ENCODE measurements at places on chromosomes 7 and 10.

DNA sequence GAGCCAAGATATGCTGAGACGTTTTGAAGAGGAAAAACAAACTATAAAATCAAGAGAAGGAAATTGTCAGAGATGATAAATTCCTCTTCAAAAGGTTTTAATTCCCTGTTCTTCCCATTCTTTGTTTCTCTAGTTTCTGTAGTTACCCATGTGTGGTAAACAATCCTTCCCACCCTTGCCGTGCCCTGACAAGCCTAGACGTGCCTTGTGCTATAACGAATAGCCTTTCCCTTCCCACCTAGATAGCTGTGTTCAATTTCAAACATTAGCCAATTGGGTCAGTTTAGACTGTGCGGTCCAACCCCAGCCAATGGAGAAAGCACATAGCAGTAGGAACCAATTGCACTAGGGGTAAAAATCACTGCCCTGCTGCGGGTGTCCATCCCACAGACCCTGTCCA lies 138.1 kb downstream of the RALA start:
- DNase-seq: no peak

DNA sequence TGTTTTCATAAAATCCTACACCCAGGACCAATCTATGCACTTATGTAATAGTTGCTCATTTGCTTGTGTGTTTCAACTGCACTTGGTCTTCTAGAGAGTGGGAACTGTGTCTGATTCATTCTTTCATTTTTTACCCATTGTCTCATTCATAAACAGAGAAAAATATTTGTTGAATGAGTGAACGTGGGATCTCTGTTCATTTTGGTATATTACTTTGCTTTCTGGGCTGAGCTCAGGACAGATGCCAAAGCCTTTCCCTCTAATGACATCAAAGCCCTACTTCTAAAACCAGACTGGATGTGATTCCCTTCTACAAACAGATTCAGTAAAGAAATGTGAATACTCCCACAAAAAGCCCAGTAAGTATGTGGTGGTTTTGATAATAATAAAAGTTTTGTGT lies 145.2 kb downstream of the ST7 start:
- DNase-seq: peak; percentile 32

DNA sequence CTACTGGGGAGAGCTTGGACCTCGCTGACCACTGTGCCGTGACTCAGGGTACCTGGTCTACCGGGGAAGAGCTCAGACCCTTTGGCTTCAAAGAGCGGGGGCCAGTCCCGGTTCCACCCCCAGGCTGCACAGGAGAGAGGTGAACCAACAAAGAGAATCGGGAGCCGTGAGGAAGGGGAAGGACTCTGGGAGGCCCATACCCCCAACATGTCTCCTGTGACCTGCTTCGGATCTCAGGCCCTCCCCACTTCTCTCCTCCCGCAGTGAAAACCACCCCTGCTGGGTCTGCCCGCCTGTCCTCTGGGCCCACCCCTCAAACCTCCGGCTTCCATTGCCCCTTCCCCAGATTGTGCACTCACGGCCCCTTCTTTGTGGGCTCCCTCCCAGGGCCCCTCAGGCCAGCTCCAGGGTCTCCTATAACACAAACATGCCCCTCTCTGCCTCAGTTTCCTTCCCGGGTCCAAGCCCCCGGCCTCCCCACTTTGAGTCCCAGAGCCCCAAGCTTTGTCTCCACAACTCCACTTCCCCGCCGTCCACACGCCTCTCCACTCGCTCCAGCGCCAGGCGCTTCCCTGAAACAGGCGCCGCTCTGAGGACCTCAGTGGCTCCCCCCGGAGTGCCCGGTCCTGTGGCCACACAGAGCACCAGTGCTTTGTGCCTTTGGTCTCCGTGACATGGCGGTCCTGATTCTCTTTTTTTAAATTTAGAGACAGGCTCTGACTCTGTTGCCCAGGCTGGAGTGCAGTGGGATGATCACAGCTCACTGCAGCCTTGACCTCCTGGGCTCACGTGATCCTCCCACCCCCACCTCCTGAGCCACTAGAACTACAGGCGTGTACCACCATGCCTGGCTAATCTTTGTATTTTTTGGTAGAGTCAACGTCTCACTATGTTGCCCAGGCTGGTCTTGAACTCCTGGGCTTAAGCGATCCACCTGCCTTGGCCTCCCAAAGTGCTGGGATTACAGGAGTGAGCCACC lies 7.5 kb upstream of the INTS1 start:
- no peak for DNase-seq

DNA sequence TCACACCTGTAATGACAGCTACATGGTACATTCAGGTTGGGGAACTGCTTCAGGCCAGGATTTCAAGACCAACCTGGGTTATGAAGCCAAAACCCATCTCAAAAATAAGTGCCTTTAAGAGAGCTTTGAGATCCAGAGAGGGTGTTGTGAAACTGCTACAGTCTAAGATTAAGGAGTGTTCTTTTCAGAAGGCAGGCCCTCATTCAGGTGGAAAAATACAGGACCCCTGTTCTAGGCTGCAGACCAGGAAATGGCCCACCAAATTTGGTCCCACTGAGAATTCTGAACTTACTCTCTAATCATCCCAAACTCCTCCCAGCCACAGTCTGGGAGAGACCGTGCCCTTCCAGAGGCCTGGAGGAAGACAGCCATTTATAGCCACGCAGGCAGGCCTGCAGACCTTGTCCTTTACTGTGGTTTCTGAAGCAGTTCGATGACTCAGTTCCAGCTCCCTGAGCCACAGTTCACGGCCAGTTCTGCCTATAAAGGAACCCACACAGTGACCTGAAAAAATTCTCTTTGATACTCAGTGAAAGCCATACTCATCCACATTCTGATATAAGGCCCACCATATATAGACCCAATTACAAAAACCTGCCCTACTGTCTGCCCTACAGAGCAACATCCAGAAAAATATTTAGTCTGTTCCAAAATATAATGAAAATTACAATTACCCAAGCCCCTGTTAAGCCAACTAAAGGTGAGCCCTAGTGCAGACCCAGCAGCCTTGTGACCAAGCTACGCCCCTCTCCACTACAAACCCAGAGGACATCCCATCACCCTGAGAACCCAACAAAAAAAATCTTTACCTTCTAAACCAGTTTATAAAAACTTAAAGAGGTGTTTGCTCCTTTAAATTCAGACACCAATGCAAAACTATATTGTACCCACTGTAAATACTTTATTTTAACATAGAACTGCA lies 21.2 kb downstream of the ZNF680 start:
- no peak for DNase-seq
